ENCODE measurements at places on chromosomes 3 and 15.

GRCh38 chr3:86991482-86991815, 500 bp upstream of the VGLL3 start:
- no peak for DNase-seq

DNA sequence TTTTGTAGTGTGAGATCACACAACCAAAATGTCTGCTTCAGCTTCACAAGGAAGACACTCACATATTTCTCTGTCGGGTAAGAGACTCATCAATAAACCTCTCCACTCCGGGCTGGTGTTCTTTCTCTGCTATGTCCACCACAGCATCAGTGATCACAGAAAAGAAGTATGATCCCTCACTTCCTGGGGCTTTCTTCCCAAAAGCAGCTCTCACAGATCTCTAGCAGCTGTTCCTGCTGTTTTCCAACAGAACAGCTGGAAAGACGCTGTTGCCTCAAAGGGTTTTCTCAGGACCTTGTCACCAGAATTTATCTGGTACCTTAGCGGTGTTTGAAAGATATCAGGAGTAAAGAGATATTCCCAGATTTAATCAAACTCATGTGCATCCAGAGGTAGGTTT, 46.4 kb downstream of the GATM start:
- no peak for DNase-seq

DNA sequence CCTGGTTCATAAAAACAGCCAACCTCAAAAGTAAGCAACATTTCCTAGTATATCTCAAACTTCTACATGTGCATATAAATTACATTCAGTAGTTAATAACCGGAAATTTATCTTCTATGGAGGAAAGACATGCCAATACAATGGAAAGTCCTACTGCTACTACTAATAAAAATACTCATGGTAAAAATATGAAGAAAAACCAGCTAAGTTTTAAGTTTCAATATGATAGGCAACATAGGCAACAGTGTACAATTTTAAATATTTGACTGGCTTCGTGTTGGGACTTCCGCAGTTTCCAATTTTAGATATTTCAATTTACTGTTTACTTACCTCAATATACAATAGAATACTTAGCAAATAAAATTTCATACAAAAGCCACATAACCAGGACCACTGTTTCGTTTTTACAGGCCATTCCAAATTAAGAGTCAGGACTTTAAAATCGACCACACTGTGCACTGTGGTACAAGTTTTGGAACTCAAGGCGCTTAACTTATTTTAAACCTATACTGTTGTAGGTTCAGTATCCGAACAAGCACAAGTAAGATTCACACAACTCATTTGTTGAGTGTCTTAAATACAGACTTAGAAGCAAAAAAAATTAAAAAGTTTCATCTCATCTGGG, 2.9 kb downstream of the NAA50 start:
- no peak for DNase-seq

- DNase-seq: no peak
Measured at GRCh38 chr15:36029606-36030210, 483.7 kb upstream of the DPH6 start.

- DNase-seq: peak; percentile 21
Measured at GRCh38 chr3:126616931-126617330, 38.0 kb downstream of the TXNRD3 start.

GRCh38 chr3:105827959-105828358, 40.9 kb downstream of the CBLB start:
- DNase-seq: no peak

GRCh38 chr15:68413363-68414205, 18.4 kb downstream of the ITGA11 start:
- no peak for DNase-seq

- DNase-seq: no peak
Measured at GRCh38 chr3:64318001-64318400, 92.7 kb upstream of the PRICKLE2 start.

GRCh38 chr3:94965867-94966475, 903.1 kb downstream of the NSUN3 start:
- no peak for DNase-seq

DNA sequence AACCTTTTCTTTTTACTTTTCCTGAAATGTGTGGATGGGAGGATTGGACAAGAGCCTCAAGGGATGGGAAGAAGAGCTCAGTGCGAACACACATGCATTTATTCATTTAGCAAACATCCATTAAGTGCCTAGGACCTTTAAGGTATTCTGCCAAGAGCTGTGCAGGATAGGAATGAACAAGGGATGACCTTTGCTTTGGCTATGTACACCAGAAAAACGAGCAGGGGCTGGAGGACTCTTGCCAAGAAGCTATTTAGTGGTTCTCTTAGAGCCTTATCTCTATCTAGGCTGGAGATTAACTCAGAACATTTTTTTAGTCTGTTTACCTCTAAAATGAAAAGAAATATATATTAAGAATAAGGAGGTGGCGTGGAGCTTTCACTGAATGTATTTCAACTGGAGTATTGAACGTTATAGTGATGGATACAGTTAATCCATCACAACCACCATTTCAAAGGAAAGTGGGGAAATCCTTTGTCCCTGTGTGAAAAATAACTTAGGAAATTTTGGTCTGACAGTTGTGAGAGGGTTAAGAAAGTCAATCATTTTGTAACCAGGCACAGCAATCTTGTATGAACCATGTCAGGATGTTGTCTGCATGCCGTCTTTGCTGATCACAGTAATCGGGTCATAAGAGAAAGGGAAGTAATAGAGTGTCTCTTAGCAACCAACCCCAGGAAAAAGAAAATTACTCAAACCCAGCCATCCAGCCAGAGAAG, 279.0 kb downstream of the LPP start:
- DNase-seq: peak; percentile 43

DNA sequence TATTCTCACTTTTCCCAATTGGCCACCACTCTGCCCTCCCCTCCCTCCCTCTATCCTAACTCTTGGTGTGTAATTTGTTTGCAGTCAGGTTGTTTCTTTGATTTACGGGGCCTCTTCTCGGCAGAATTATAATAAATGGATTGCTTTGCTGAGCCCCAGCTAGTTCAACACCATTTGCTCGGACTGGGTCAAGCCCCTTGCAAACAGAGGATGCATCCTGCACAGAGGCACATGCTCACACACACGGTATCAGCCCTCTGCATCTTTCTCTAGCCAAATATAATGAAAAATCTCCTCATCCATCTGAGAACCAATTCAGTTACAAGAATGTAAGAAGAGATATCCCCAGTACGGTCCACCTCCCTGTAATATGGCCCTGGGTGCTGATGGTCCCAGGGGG, 97.7 kb downstream of the EPHB1 start:
- no peak for DNase-seq

DNA sequence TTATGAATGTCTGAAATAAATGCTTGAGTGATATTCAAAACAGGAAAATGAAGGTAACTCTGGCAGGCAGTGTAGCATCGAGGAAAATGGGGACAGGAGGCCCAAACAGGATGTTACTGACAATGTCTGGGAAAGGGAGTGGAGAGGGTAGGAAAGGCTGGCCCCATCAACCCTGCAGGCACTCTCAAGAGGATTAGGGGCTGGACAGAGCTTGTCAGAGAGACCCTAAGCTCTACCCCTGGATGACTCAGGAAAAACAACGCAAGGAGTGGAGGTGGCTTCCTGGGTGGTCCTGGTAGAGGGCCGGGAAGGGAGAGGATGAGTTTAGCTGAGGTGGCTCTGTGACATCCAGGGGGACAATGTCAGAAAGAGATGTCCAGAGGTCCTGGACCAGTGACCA, 106.0 kb downstream of the RYK start:
- DNase-seq: peak; percentile 6

DNA sequence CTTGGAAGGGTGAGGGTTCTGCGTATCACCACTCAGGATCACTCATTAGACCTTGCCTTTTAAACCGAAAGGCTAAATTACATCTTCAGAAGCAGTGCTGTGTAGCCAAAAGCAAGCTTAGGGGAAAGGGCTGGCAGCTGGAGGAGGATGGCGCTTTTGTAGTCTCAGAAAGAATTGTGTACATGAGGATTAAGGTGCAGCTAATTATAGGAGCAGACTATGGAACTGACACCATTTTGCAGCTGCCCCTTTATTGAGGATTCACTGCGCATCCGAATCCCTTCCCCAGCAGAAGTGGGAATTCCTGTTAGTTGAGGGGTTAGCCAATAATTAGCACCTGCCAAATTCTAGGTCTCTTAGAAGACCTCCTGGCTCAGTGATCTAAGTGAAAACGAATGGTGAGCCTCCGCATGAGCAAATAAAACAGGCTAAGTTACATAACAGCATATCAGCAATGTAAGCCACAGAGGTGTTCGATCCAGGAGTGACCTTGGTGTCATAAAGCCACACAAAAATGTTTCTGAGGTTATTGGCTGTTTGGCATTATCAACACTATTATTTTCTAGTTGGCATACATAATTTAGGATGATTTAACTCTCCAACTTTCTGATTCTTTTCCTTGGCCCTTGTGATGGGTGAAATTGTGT, 42.6 kb upstream of the SEMA6D start:
- no peak for DNase-seq

GRCh38 chr3:151446002-151446340, 14.9 kb downstream of the IGSF10 start:
- DNase-seq: no peak

DNA sequence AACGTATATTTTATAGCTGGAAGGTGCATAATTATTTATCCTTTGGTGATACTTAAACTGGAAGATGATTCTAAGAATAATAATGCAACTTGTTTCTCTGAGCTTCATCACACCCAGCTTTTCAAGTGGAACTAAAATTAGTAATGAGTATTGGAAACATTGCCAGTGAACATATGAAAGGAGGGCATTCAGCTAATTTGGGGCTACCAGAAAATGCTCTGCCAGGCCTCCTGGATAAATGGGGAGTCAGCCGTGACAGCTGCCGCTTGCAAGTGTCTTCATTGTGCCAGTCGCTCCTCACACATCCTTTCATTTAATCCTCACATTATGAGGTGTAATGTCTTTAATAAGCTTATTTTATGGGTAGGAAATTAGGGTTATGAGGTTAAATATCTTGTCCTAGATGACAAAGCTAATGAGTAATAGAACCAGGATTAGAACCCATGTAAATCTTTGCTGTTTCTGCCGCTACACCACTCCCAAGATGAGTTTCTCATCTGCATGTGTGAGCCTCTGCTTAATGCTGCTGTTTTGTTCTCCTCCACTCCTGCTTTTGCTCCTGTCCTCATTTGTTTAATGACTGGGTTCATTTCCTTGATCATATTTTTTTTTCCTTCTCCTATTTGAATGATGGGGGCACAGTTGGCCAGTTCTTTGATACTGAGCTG, 155.7 kb downstream of the PLCL2 start:
- no peak for DNase-seq

GRCh38 chr15:58361273-58361759, 70.5 kb upstream of the LIPC start:
- DNase-seq: no peak

Data from dermis microvascular lymphatic vessel endothelial cell (primary cell).